Stimulated activated CD8-positive, alpha-beta memory T cell treated with anti-CD3 and anti-CD28 coated beads, Interleukin-4, amount 100 ng/mL, for 48 hours (primary cell): ENCODE measurements at places on chromosomes 7 and 10.

- peak; percentile 10 for DNase-seq
These were observed 11.0 kb downstream of the TBATA start for GRCh38 chr10:70773965-70774809.

- no peak for DNase-seq
These were observed 52.4 kb upstream of the RHEB start for GRCh38 chr7:151572136-151572535.

DNA sequence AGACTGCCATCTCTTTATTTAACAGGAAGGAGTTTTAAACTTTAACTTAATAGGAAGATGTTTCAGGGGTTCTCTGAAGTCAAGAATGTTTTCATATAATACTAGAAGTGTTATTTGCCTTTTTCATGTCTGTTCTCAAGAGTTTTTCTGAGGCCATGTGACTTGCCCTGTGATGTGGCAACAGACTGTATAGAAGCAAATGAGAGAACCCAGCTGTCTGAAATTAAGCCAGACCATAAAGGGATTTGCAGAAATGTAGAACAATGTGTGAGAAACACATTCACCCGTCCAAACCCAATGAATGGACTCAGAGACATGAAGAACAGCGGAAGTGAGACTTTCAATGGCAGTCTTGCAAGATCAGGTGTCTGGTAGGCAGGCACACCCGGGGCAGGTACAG lies 23.8 kb downstream of the MAPK8 start:
- no peak for DNase-seq

DNA sequence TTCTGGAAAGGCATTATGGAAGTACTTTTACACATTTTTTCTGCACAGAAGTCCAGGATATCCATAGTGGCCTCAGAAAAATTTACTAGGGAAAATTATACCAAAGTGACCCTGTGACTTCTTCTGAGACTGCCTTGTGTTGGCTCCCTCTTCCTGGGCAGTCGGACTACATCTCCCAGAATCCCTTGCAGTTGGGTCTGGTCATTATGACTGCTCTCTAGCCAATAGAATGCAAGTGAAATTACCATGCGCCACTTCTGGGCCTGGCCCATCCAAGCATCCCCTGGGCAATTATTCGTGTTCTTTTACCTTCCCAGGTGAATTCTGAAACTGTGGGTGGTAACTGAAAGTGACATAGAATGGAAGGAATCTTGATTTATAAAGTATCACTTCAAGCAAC lies 430.9 kb downstream of the ACTR3B start:
- DNase-seq, result peak; percentile 25

DNA sequence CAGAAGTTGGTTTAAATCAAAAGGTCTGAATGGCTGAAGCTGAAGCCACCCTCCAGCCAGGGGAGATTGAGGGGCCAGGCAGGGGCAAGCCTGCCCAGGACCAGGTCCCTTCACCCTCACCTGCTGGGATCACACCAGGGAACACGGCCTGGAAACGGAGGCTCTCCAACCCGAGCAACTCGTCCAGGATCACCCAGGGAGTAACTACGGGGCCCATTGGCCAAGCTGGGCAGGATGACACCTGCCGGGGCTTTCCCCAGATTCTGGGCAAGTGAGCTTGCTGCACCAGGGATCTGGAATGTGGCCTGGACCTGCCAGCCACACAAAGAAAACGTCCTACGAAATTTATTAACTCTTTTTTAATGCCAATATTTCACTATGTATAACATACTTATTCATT lies 30.4 kb upstream of the PPP2R2D start:
- no peak for DNase-seq

DNA sequence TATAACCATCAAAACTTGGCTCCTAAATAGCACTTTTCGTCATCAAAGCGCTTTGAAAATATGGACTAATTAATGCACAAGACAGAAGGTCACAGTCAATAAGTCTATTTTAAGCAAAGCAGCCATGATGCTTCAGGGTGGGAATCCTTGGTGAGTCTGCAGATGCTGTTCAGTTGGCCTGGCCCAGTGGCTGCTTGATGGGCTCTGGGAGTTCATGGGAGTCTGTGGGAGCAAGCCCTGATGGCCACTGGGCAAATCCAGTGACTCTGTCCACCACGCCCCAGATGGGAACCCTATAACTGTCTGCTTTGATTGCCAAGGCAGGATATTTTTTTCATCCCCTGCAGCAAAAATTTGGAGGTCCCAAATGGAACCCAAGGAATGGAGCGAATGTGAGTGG lies 95.7 kb upstream of the CTBP2 start:
- no peak for DNase-seq

DNA sequence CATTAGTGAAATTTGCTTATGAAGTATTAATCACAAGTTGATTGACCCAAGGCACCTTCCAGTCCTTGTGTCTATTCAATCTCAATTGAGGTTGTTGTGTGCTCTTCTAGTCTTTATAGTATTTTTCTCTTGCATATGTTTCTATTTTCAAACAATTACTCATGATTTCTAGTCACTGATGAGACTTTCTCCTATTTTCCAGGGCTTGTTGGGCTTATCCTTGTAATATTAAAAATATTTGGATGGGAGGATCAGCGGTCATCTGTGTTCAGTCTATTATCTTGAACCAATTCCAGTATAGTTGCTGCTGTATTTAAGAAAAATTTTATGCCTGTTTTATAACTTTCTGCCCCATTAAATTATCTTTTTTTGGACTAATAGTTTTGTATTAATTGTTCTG lies 154.4 kb downstream of the PTEN start:
- no peak for DNase-seq

DNA sequence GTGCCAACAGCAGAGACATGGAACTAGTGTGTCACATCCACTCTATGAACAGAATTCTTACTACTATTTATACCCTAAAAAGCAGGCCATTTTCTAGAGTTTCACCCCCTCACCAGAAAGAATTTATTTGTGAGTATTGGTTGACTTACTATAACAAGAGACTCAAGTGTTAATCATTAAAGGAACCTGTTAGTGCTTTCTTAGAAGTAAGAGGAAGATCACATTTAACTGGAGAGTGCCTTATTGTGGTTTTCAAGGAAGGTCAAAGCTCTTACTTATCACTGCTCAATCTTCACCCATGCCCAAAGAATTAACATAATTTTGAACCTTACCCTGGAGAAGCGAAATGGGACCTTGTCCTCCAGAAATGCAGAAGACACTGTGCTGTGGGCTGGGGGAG lies 169.3 kb upstream of the PRSS1 start:
- DNase-seq, result no peak

DNA sequence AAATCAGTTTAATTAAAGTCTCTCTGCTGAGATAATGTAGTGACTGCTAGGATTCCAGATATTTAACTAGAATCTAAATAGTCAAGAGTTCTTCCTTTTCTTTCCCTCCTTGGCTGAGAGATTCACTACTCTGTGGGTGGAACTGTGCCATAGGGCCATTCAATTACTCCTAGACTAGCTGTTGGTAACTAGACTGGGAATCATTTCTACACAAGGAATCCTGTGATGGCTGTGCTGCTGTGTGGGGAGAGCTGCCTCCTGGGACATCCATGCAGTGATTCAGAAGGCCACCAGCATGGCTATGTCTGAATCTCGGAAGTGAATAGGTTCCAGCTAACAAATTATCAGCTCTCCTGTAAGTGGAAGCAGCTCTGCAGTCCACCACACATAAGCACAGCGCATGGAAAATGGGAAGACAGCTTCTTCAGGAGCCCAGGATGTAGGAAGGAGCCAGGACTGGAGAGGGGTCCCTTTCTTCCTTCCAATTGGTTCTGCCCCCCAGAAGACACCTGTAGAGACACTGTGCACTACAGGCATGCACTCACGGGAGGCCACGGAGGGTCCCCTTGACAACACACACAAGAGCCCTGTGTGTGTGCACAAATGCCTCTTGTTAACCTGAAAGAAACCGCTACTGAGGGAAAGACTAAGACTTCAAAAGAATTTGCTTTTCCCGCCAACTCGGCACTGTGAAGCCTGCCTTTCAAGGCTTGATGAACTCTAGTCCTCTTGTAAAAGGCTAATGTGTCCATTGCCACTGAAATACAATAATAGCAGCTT lies 66.5 kb downstream of the SCRN1 start:
- DNase-seq, result no peak

DNA sequence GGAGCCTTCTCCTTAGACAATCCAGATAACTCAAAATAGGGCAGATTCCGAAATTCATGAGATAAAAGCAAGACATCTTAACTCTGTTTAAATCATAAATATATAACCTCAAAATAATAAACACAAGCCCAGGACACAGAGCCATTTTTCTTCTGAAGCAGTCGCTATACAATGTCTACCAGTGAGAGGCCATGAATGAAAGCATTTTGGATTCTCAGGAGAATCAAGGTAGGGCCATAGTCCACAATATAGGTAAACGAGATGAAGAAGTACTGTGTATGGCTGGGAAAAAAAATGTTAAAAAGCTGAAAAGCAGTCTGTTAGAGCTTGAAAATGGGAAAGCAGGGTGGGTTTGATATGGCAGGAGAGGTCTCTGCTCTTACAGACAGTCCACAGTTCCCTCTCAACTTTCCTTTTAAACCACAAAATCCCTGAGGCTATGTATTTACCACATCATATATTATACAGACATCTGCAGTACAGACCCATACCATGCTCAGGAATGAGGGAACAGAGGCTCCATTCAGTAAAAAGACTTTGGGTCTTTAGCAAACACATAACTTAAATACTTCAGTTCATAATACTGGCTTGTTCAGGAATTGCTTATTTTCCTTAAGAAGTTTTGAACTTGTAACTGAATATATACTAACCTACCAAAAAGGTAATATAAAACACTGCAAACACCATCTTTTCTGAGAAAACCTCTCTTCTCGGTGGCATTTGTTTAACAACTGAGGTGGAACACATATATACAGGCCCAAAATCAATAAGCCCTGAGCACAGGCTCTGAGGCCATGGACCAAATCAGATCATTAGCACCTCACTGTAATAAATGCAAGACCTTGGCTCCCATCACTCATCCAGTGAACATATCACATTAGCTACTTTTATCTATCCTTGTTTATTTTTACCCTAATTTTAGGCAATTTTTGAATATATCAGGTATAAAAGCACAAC lies 109.3 kb downstream of the SORBS1 start:
- DNase-seq, result no peak

DNA sequence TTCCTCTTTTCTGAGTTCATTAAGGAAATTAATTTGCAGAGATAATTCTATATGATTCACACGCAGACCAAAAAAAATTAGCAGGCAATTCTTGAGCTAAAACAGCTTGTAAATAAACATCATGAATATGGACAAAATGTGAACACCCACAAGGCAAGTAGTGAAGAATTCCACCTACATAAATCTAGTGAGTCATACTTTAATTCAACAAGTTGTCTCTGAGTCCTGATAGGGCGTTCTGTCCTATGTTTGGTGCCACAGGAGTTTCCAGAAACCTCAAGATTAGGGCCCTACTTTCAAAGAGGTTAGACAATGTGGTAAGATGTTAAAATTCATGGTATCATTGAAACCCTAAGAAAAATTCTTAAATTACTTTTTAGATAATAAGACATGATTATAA lies 122.3 kb downstream of the SGMS1 start:
- DNase-seq, result no peak

DNA sequence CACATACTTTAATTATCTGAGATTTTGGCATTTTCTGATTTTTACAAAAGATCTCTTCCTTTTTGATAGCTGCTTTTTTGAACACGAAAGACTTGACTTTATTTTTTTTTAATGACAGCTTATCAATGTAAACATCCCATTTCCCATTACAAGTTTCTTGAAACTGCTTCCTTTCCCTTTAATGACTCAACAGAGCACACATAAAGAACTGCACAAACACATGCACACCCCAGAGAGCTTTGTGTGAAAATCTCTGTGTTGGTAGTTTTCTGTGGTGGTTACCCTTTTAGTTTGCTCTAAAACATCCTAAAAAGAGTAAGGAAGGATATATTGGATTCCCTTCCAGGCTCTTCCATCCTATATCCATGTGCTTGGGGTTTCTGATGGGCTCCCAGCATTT lies 125.1 kb upstream of the ZNF32 start:
- DNase-seq, result no peak

GRCh38 chr10:33026422-33026821 lies 68.4 kb upstream of the ITGB1 start:
- no peak for DNase-seq

DNA sequence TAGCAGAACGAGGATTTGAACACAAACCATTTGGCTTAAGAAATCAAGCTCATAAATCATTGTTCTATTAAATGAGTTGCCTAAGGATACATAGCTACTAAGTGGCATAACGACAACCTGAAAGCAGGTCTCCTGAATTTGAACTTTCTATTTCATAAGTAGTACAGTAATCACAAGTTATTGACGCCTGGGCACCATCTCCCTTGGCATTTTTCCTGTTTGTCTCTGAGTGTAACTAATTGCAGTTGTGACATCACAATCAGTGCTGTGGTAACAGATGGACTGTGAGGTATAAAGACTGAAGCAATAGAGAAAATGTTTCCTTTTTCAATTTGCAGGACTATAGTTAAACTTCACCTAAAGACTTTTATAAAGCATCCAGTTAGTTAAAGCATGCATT lies 6.4 kb upstream of the CSTF2T start:
- no peak for DNase-seq

DNA sequence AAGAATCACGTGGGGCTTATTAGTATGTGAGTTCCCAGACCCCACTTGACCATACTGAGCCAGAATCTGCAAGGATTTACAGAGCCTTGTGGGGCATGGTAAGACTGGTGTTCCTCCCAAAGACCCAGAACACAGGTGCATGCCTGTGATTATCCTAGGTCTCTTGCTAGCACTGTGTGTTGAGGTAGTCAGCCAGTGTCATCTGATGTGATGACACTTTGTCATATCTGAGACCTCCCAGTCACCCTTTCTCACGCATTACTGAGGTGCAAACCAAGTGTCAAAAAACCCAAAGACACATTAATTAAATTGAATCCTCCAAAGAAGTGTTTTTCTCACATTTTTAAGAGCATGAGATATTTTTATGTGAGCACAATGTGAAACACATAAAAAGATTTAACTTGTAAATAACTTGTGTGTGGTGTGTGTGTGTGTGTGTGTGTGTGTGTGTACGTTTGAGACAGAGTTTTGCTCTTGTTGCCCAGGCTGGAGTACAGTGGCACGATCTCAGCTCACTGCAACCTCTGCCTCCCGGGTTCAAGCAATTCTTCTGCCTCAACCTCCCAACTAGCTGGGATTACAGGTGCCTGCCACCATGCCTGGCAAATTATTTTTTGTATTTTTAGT lies 162.0 kb upstream of the PRPS1L1 start:
- DNase-seq, result no peak

DNA sequence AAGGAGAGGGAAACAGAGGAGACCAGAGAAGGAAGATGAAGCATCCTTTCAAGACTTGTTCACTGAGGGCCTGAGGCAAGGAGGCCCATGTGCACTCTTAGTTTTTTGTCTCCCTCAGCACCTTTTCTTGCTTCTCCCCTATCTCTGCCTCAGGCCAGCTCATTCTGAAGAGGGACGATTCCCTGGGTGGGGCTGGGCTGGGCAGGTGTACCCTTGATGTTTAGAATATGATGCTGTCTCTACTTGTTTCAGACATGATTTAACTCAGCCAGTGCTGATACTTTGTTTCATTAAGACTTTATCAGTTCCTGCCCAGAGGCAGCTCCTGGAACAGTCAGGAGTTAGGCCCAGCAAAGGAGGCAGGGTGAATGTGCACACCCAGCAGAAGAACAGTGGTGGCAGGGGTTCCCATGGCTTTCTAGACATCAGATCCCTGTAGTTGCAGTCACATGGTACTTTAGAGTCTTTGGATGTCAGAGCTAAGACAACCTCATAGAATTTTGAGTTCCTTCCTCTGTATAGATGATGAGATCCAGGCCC lies 3.4 kb downstream of the PRXL2A start:
- no peak for DNase-seq
